Stimulated activated CD8-positive, alpha-beta memory T cell treated with anti-CD3 and anti-CD28 coated beads, Interleukin-12 subunit alpha, Interleukin-12 subunit beta, amount 100 ng/mL, for 4 hours (primary cell): ENCODE measurements at places on chromosomes 5 and 9.

GRCh38 chr5:67246546-67247268 is 50.1 kb upstream of the CD180 start:
- DNase-seq = no peak

DNA sequence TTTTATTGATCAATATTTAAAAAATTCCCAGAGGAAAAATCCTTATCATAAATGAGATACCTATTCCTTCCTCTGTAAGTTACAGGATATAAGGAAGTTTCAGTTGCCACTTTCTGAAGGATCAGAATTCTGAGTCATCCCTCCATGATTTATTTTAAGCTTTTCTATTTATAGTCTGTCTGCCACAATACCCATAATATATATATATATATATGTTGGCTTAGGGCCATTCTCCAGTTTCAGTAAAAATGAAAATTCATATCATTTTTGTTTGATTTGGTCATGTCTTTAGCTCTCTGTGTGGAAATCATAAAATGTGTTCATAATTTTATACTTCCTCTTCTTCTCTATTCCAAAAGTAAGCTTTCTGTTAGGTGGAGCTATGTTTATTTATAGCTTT is 215.8 kb upstream of the CYLC2 start:
- DNase-seq = no peak

DNA sequence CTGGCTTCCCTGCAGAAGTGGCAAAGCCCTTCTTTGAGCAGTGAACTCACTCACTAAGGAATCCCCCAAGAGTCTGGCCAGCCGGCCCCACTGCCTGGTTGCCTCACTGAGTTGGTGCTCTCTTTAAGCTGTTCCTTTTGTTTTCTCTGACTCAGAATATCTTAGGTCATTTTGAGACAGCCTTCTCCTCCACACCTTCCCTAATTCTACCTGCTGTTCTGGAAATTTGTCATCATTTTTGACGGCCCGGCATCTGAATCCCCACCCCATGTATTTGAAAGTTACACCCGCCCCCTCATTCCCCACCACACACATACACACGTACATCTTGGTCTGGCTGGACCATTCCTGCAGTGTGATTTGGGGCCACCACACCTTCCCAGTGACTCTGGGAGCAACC is 41.8 kb downstream of the FGF1 start:
- no peak for DNase-seq

DNA sequence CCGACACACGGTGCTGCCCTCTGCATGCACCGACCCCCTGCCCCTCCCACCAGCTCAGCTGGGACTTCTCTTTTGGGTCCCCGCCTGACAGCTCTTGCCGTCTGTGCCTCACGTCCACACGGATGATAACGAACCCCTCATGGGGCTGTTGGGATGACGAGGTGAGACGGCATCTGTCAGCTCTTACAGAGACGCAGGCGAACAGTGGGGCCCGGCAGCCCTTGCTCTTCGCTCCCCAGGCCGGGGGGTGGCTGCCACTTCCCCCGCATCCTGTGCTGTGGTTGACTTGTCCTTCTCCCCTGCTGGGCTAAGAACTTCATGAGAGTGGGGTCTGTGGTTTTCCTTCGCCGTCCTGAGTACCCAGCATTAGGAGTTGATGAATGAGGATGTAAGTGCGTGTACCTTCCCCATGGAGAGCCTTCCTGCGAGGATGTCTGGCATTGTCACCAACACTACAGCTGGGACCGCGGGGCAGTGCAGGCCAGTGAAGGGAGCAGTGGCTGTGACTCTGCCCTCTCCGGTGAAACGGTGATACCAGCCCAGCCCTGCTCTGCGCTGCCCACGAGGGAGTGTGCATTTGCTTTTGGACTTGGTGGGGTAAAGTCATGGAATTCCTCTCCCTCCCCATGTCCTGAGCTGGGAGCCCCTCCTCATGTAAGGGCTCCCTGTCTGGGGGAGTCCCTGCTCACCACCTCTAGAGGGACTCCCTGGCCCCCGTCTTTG is 23.2 kb downstream of the HK3 start:
- DNase-seq = no peak
